Heart right ventricle (tissue), 16 donors: ENCODE measurements at places on chromosomes 3 and 15. TPM values are rescaled to one million over a fixed set of nuclear protein-coding genes. Genes with fewer than 3 reads are reported as not detected.
A peak's percentile ranks its signal among the peaks of the same experiment; 100 is the strongest.

- H3K36me3 ChIP-seq: no peaks in the 10 kb centered on the region
- H3K4me3 ChIP-seq: no peak overlapping the region
- no peaks in the 10 kb centered on the region for H3K4me1 ChIP-seq
- H3K27ac ChIP-seq: no peak overlapping the region
- H3K27me3 ChIP-seq: no peaks in the 10 kb centered on the region
Measured at GRCh38 chr3:89740881-89741177, 633.4 kb downstream of the EPHA3 start.

DNA sequence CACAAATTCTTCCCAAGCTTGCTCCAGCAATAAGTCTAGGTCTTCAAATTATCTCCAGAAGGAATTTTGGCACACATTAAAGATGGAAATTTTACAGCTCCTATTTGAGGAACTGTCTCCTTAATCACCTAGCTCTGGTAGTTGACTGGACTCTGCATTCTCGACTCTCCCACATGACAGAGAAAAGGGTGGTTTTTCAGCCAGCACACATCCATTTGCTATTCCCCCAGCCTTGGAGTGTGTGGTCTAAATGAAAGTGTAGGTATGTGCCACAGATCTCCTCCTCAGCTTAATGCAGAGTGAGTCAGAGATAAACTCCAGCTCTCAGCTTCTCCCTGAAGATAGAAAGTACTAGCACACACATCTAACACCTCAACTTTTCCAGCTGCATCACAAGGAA is 62.2 kb upstream of the ALCAM start:
- no peak overlapping the region for H3K4me3 ChIP-seq
- DNase-seq: no peak
- no peaks in the 10 kb centered on the region for H3K4me1 ChIP-seq
- H3K27me3 ChIP-seq: no peaks in the 10 kb centered on the region
- no peak overlapping the region for H3K27ac ChIP-seq

GRCh38 chr3:63642488-63642887 is 10.0 kb upstream of the SNTN start:
- no peaks in the 10 kb centered on the region for H3K36me3 ChIP-seq
- H3K4me3 ChIP-seq: no peak overlapping the region
- H3K27ac ChIP-seq: no peak overlapping the region

DNA sequence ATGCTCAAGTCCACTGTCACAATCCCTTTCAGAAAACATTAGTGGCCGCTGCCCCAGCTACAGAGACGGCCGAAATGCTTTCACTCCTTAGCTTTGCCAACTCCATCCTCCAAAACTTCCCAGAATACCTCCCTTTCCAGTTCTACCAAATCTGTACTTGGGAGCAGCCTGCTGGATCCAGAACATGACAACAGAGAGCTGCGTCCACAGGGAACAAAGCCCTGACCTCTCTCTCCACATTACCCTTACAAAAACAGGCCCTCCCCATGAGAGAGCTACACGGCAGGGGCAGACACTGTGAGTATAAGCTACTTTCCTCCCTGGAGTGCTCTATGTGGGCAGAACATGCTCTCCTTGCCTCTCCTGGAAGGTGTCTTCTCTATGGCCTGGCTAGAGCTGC is 6.3 kb downstream of the RBM15B start:
- H3K4me1 ChIP-seq: peaks cover 51% of the 10 kb centered on the region
- no peak overlapping the region for H3K4me3 ChIP-seq
- H3K36me3 ChIP-seq: peaks cover 92% of the 10 kb centered on the region
- no peak for DNase-seq
- no peaks in the 10 kb centered on the region for H3K27me3 ChIP-seq

The NR1I2 gene
- not detected for total RNA-seq

DNA sequence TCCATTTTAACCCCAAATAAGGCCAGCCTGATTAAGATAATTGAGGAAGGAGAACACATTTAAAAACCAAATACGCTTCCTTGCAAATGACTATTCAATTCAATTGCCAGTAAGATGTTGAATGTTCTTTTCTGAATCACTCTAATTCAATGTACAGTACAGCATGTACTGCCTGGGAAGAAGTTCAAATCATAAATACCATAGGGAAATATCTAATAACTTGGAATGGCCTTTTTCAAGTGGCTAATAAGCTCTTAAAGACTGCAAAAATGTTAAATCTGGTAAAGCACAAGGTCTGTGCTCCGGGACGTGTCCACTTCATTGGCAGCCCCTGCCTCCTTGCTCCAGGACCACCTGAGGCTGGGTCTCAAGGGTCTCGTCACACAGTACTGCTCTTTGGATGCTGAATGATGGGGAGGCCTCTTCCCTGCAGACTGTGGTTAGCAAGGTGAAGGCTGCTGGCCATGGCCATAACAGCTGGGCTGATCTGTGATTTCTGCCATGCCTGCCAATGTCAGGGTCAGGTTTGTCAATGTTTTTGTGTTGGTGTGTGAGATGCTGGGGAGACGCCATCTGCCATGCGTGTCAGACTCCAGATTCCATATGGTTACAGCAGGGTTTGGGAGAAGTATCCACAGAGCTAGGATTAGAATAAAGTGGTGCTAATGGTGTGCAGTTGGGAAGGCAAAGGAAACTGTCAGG is 300.5 kb downstream of the ADAMTS17 start:
- H3K4me3 ChIP-seq: no peak overlapping the region
- no peaks in the 10 kb centered on the region for H3K27me3 ChIP-seq

The ANKDD1A gene
- total RNA-seq: 1.5 TPM

DNA sequence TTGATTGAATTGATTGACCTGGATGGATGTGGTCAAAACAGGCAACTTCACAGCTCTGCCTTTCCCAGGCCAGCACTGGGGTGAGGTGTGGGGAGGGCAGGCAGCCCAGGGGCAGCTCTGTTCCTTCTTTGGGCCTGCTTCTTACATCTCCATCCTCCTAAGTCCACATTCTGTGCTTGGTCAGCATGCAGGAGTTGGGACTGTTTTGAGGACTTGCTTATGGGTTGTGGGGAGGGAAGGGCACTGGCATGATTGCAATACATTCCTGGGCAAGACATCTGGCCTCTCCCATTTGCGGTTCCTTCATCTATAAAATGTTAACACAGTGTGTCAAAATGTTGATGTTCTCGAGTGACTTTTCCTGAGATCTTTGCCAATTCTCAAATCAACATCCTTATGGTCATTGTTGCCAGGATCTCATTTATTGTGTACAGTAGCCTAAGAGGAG is 84.1 kb downstream of the ST6GAL1 start:
- DNase-seq: no peak
- H3K27me3 ChIP-seq: no peaks in the 10 kb centered on the region
- peaks cover 84% of the 10 kb centered on the region for H3K4me1 ChIP-seq
- no peak overlapping the region for H3K4me3 ChIP-seq
- H3K27ac ChIP-seq: no peak overlapping the region

GRCh38 chr3:101944308-101944707 is 95.0 kb downstream of the NFKBIZ start:
- no peak overlapping the region for H3K4me3 ChIP-seq
- no peaks in the 10 kb centered on the region for H3K27me3 ChIP-seq
- H3K36me3 ChIP-seq: no peaks in the 10 kb centered on the region
- no peak overlapping the region for H3K27ac ChIP-seq
- no peak for DNase-seq

DNA sequence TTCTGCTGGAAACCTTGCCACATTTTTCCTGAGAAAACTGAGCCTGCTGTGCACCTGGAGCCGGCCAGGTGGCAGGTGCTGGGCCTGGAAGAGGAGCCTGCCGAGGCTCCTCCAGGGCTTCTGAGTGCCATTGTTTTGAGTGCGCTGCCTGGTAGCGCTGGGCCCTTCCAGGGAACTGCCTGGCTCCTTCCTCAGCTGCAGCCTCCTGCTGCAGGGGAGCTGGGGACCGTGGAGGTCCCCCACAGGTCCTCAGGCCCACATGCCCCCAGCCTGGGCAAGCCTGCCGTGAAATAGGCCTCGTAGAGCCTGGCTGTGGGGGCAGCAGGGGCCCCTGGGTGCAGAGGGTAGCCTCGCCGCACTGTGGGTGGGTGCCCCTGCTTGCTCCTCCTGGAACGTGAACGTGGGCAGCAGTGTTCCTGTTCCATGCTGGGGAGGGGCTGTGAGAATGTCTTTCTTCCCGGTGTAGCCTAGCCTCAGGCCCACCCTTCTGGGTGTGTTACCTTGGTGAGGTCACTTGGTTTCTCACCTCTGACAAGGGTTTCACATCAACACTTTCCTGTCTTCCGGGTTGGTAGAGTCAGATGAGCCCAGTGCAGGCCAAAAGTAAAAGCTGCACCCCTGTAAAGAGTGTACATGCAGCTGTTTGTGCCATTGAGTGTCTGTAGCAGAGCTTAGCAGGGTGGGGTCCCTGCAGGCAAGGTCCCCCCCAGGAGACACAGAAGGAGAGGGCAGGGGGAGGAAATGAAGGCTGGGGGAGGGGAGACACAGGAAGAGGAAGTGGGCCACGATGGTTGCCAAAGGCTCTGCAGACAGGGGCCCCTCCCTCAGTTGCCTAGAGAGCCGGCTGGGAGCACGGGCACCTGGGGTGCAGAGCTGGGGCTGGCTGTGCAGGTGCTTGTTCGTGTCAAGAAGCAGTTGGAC is 34.5 kb downstream of the KLF13 start:
- DNase-seq: no peak
- no peaks in the 10 kb centered on the region for H3K27me3 ChIP-seq
- H3K27ac ChIP-seq: peak overlapping the region; percentile 55
- peaks cover 100% of the 10 kb centered on the region for H3K4me1 ChIP-seq

The SLC38A3 gene
- 11.4 TPM for total RNA-seq

DNA sequence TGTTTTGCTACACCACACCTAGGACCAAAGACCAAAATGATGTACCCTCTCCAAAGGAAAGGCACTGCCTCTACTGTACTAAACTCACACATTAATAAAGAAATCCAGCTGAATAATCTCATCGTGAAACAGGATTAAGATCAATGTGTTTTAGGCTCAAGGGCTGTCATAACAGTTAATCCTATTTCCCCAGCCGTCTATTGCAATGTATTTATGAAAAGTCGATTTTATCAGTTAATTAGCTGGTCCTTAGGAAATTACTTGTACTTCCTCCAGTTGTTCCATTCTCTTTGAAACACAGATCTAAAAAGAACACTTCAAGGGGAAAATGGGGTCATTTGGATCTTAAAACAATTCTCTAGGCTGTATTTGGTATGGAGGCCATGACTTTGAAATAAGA is 8.5 kb downstream of the ETV5 start:
- no peak overlapping the region for H3K4me3 ChIP-seq
- H3K4me1 ChIP-seq: peaks cover 20% of the 10 kb centered on the region
- DNase-seq: no peak
- no peak overlapping the region for H3K27ac ChIP-seq

The WDR93 gene
- not detected for total RNA-seq

DNA sequence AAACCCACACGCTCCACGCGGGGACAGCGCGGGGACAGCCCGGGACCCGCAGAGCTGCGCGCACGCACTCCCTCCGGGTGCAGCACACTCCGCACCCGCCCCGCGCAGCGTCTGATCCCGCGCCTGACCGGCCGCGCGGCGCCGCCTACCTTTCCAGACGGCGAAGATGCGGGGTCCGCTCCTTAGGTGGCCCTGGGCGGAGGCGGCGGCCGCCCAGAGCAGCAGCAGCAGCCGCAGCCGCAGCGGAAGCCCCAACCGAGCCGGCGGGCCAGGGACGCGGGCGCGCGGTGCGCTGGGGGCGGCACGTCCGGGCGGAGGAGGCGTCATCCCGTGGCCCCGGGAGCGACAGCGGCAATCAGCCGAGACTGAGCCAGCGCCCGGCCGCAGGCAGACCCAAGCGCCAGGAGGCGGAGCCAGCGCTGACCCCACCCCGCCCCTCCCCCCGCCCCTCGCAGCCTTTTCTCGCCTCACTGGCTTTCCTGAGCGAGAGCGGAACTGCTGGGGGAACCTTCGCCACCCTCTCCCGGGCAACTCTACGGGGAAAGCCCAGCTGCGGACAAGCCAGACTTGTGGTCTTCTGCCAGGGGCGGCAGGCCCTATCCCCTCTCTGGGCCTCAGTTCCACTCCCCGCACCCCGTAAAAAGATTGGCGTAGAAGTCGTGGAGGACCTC is at the start of gene SEMA7A:
Gene SEMA7A, minus strand, starts transcription at position 367 of the 671 bp plus-strand sequence. Its CDS starts 40 bp downstream, at position 327.
- peaks cover 15% of the 10 kb centered on the region for H3K4me1 ChIP-seq
- H3K27ac ChIP-seq: peak within 1 kb of the TSS; percentile 55
- H3K27me3 ChIP-seq: no peaks in the 10 kb centered on the region
- H3K4me3 ChIP-seq: peak within 1 kb of the TSS; percentile 91

GRCh38 chr3:156632601-156633000 is 41.8 kb upstream of the TIPARP start:
- H3K27ac ChIP-seq: no peak overlapping the region
- no peak for DNase-seq
- no peak overlapping the region for H3K4me3 ChIP-seq
- no peaks in the 10 kb centered on the region for H3K36me3 ChIP-seq
- no peaks in the 10 kb centered on the region for H3K27me3 ChIP-seq

The ANXA2 gene
- total RNA-seq: 330 TPM

The LEO1 gene
- total RNA-seq: 7.4 TPM

The CCR9 gene
- total RNA-seq: not detected

The DMXL2 gene
- 6.0 TPM for total RNA-seq

DNA sequence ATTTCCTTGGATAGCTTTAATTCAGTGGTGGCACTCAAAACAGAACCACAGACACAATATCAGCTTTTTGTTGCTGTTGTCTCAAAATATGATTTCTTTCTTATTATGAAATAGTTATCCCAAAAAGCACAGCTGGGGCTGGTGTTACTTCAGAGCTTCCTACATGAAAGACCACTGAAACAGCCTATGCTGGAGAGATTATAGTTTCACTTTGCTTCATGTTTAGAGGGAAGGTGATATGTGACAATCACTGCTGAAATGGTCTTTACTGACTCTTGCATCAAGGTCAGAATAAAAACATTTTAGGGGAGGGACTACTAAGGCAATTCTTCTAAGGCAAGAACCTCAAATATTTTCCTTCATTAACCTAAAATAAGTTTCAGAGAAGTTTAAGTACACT is 190.7 kb downstream of the TNIK start:
- no peak for DNase-seq
- H3K27me3 ChIP-seq: no peaks in the 10 kb centered on the region
- H3K36me3 ChIP-seq: no peaks in the 10 kb centered on the region
- no peak overlapping the region for H3K4me3 ChIP-seq
- no peak overlapping the region for H3K27ac ChIP-seq

The TF gene
- total RNA-seq: 3.8 TPM

DNA sequence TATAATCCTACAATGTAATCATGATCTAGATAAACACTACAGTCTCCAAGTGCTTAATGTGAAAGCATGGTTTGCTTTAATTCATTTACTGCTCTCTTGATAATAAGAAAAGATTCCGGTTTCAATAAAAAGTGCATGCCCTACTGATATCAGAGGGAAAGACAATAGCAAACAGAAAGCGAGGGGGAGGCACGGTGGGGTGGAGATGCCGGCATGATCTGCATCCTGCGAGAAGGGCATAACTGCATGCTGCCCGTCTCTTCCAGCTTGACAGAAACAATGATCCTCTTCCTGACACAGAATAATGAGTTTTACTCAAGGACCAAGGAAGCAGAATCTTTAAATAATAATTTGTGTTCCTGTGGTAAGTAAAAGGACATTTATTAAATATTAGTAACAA is 51.7 kb downstream of the GOLIM4 start:
- H3K27ac ChIP-seq: no peak overlapping the region
- no peaks in the 10 kb centered on the region for H3K27me3 ChIP-seq
- DNase-seq: no peak
- no peaks in the 10 kb centered on the region for H3K36me3 ChIP-seq

The ARL14 gene
- not detected for total RNA-seq
